ENCODE measurements at places on chromosomes 6 and 20. TPM values are rescaled to one million over a fixed set of nuclear protein-coding genes. Genes with fewer than 3 reads are reported as not detected.

The MYLK2 gene
- total RNA-seq: 0.33 TPM

The RBM24 gene
- 20.7 TPM for total RNA-seq

DNA sequence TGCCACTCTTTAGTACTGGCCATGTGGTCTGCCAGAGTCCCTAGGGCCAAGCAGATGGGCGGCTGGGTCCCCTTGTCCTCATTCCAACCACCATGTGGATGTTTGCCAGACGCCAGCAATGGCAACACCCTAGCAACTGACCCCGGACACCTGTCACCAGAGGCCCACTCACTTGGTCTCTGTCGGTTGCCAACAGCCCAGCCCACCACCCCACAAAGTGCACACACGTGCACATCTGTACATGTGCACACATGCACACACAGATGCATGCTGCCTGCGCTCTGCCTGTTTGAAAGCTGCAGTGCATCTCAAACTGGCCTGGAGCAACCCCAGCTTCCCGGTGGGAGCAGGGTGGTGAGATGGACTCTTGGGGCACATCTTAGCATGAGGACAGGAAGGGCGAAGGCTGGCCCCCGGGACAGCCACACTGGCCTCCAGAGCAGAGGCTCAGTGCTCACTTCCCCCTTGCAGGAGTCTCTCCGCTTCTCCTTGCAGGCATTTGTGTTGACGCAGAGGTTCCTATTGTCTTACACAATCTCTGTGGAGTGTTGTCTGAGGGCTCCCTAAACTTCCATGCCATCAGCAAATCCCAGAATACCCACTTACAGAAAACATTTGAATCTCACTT lies 54.0 kb downstream of the PSMG4 start:
- peaks cover 2% of the 10 kb centered on the region for H3K4me1 ChIP-seq
- H3K36me3 ChIP-seq: no peaks in the 10 kb centered on the region
- H3K27ac ChIP-seq: no peak overlapping the region
- no peak overlapping the region for H3K4me3 ChIP-seq

GRCh38 chr6:38990475-38990874 lies 58.1 kb upstream of the GLP1R start:
- no peak for DNase-seq
- H3K27ac ChIP-seq: no peak overlapping the region
- H3K4me1 ChIP-seq: no peaks in the 10 kb centered on the region
- H3K27me3 ChIP-seq: peaks cover 24% of the 10 kb centered on the region
- H3K4me3 ChIP-seq: no peak overlapping the region

DNA sequence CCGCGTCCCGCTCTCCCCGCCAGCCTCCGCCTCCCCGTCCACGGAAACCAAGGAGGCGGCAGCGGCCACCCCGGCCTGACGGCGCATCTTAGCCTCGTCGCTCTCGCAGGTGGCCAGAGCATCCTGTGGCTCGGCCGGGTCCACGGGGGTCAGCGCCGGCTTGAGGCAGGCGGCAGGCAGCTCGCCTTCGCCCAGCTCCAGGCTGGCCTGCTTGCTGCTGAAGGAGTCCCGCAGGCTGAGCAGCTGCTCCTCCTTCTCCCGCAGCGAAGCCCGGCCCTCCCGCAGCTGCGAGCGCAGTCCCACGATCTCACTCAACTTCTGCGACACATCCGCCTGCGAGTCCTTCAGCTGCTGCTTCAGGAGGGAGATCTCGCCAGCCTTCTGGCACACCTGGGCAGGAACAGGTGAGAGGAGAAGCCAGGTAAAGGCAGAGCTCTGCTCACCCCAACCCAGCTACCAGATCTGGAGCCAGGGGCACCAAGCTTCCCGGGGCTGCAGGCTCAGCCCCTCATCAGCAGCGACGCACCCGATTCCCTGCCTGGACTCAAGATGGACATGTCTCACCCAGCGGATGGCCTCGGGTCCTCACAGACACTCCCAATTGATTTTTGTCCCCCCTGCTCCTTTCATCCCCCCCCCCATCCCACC lies 5.2 kb upstream of the FASTKD5 start:
- DNase-seq: no peak
- H3K27me3 ChIP-seq: peaks cover 5% of the 10 kb centered on the region
- H3K4me3 ChIP-seq: no peak overlapping the region
- H3K4me1 ChIP-seq: no peaks in the 10 kb centered on the region
- H3K36me3 ChIP-seq: peaks cover 4% of the 10 kb centered on the region
- H3K27ac ChIP-seq: no peak overlapping the region

GRCh38 chr6:137167702-137168377 lies 5.6 kb downstream of the IL22RA2 start:
- no peak overlapping the region for H3K4me3 ChIP-seq
- H3K36me3 ChIP-seq: no peaks in the 10 kb centered on the region
- H3K4me1 ChIP-seq: no peaks in the 10 kb centered on the region
- no peak for DNase-seq
- H3K27me3 ChIP-seq: no peaks in the 10 kb centered on the region

DNA sequence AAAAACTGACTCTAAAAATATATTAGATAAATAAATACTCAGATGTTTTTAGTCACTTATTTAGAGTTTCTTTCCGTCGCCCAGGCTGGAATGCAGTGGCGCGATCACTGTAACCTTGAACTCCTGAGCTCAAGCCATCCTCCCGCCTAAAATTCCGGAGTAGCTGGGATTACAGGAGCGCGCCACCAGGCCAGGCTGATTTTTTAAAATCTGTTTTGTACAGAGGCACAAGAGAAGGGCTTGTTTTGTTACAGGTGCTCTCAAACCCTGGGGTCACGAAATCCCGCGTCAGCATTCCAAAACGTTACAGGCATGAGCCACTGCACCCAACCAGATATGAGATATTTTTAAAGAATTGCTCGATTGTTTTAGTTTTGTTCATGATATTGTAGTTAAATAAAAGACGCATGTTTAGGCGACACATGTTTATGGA lies 40.7 kb upstream of the BTN3A2 start:
- no peak overlapping the region for H3K4me3 ChIP-seq
- no peaks in the 10 kb centered on the region for H3K36me3 ChIP-seq
- peaks cover 7% of the 10 kb centered on the region for H3K4me1 ChIP-seq
